ENCODE measurements at places on chromosomes 7 and 10. TPM values are rescaled to one million over a fixed set of nuclear protein-coding genes. Genes with fewer than 3 reads are reported as not detected.

GRCh38 chr7:46239846-46240245, 318.8 kb upstream of the IGFBP3 start:
- no peak for DNase-seq

GRCh38 chr7:142496545-142496991, 238.7 kb upstream of the PRSS58 start:
- DNase-seq = no peak

- no peak for DNase-seq
Measured at GRCh38 chr7:17434841-17435692, 136.6 kb downstream of the AHR start.

- DNase-seq = no peak
Measured at GRCh38 chr10:43698156-43698555, 49.5 kb upstream of the ZNF32 start.

Gene MRPS16
- 44.8 TPM for total RNA-seq

Gene CTAGE8
- 1.2 TPM for total RNA-seq

Gene LMOD2
- not detected for total RNA-seq

All from aorta (tissue), 5 donors.